ENCODE measurements at places on chromosomes 12 and 14.

- no peak for DNase-seq
These were observed 16.0 kb downstream of the VSX2 start for GRCh38 chr14:74255281-74255680.

GRCh38 chr12:89817501-89818226 lies 109.0 kb upstream of the ATP2B1 start:
- no peak for DNase-seq

- no peak for DNase-seq
These were observed 7.9 kb downstream of the CEP128 start for GRCh38 chr14:80933686-80934085.

- peak; percentile 57 for DNase-seq
These were observed 162.9 kb downstream of the ADGRD1 start for GRCh38 chr12:131116468-131117117.

GRCh38 chr12:42284157-42284556 lies 41.7 kb downstream of the ZCRB1 start:
- no peak for DNase-seq

GRCh38 chr14:52463375-52463774 lies 88.9 kb downstream of the TXNDC16 start:
- DNase-seq: no peak

DNA sequence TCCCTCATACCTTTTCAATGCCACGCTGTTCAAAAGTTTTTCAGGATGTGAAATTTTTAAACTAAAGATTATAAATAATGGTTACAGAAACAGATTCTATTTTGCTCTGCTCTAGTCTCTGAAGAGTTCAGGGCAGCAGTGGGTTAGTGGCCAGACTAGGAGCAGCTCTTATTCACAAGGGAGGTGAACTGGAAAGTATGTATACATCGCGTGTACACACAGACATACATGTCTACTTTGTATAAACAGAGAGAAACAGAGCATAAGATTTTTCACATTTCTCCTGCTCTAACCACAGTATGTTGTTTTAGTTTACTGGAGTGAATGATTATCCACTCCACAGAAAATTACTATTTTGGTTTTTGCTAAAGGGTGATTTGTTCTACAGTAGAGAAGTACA lies 74.4 kb upstream of the CRY1 start:
- no peak for DNase-seq

GRCh38 chr12:79274501-79275064 lies 410.0 kb downstream of the SYT1 start:
- no peak for DNase-seq

- DNase-seq: no peak
These were observed 391.1 kb downstream of the LRIG3 start for GRCh38 chr12:58529114-58529665.

All from ELF-1 (cell line).